ENCODE measurements at places on chromosomes 5 and 9. TPM values are rescaled to one million over a fixed set of nuclear protein-coding genes. Genes with fewer than 3 reads are reported as not detected.
A peak's percentile ranks its signal among the peaks of the same experiment; 100 is the strongest.

DNA sequence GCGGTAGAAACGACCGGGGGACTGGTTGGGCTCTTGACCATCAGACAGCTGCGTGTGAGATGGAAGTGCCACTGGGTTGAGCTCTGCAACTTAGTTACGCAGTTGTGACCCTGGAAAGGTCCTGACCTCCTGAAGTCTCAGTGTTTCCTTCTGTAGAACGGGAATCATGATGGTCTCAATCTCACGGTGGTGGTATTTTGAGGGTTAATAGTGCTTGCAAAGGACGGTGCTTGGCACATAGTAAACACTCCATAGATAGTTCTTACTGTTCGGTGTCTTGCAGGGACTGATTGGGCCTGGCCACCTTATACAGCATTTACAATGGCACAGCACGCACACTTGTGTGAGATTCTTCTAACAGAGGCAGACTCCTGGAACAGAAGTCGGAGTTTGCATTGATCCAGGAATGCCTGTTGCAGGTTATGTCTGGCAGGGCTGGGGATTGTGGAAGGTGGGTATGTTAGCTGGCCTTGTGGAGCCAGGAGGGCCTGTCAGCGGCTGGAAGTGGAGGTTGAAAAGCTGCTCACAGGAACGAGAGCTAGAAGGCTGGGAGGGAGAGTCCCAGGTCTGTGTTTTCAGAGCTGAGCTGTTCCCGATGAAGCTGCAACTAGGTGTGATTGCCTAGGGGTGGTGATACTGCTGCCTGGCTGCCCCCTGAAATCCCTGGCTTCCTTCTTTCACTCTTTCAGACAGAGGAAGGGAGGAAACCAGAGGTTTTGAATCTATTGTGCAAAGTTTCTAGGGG lies 962 bp upstream of the TXN start:
- DNase-seq = peak; percentile 50

DNA sequence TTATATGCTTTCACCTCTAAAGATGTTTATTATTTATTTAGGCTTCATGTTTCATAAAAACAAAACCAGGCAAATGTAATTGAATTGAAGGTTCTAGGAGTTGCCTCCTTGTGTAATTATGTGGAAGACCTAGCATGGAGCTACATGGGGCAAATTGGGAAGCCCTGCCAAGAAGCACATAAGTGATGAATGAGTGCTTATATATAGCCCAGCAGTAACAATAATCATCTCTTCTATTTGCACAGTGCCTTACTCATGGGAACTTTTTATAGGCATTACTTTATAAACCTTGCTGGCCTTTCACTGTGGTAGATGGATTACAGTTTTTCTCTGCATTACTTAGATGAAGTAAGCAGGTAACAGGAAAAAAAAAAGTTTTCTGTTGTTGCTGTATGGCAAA lies 40.0 kb upstream of the GRAMD2B start:
- no peak for DNase-seq

DNA sequence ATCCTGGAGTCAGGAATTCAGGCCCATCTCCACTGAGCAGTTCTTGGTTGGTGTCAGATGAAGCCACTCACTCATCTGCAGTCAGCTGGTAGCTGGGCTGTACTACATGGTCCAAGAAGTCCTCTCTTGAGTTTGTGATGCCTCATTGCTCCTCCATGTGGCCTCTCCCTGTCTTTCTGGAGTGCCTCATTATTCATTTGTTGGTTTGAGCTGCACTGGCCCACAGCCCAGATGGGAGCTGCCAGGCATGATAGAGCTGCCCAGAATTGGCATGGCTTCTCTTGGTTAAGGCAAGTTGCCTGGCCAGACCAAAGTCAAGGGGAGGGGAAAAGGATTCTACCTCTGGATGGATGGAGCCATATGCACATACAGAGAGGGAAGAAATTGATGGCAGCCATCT lies 8.0 kb downstream of the PTCD2 start:
- no peak for DNase-seq

DNA sequence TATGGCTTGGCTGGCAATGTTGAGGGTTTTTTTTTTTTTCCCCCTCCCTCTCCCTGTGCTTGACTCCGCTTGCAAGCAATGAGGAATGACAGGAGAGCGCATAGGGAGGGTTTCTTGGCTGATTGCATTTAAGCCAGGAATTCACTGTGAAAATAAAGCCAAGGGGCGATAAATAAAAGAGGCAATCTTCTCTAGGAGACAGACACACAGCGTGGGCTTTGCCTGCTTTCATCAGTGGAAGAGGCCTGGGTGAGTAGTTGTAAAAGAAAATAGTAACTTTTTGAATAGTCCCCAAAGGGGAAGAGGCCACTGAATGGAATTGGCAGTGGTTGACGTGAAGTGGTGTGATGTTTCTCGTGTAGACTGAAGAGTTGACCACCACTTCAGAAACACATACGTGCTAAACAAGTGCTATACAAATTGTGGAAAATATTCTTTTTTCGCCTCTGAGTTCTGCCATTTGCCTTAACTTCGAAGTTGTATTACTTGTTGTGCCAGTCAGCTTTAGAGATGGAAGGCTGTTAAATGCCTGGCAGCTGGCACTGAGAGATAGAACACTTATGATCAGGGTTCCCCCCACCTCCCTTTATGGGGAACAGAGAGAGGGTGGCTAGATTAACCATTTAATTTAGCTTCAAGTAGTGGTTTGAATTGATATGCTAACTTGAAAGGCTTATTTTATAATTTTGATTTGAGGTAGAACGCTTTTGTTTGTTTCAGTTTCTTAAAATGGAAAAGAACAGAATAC lies 3.0 kb downstream of the ZSWIM6 start:
- peak; percentile 76 for DNase-seq

DNA sequence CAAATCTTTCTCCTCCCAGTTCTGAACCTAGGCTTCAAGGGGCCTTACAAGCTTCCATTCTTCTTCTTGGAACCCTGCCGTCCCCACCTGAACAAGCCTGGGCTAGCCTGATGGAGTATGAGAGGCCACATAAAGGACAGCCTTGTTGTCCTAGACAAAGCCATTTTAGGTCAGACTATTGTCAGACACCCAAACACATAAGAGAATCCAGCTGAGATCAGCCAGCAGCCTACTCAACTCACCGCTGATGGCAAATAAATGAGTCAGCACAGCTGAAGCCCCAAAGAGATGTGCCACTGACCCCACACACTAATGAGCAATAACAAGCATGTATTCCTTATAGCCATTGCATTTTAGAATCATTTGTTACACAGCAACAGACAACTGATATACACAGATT lies 33.8 kb downstream of the SVEP1 start:
- DNase-seq = peak; percentile 2

- no peak for DNase-seq
These were observed 5.5 kb downstream of the TSTD2 start for GRCh38 chr9:97627624-97628023.

DNA sequence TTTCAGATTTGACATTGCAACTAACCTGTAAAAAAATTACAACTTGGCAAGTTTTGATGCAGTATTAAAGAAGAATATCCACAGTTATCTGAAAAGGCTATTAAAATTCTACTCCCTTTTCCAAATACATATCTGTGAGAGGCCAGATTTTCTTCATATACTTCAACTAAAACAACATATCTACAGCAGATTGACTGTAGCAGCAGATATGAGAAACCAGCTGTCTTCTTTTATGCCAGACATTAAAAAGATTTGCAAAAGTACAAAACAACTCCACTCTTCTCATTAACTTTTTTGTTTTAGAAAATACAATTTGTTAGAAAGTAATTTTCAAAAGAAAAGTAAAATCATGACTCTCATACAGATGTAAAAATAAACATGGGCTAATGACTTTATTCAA lies 281.1 kb upstream of the PCSK5 start:
- DNase-seq = no peak

GRCh38 chr5:110965773-110966581 lies 105.5 kb upstream of the TSLP start:
- DNase-seq = no peak

- no peak for DNase-seq
These were observed 29.5 kb downstream of the PLEKHG4B start for GRCh38 chr5:121432-121831.

DNA sequence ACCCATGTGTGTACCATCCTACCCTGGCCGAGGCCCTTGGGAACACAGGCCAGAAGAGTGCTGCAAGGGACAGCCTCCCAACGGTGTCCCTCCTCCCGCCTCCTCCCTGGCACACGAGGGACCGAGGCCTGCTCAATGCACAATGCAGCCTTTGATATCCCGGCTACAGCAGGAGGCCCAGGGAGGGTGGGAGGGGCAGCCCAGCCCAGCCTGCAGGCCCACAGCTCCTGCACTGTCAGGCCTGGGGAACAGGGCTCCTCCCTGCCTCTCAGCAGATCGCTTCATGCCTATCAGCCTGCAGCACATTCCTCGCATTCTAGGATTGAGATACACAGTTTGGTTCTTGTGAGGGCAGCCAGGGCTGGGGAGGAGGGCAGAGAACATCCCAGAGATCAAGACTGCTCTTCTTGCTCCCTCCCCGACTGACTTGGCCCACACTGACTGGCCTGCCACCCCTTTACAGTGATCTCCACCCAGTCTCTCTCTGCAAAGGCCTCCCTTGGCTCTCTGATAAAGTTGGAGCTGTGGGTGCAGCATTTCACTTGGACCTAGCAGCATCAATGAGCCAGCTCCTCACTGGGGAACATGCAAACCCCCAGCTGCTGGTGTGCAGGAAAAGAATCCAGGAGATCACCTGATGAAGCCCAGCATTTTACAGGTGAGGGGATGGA lies at the start of gene SH3TC2:
SH3TC2 (minus strand) TSS at position 46 of the 671 bp plus-strand sequence; CDS start at position 6, 40 bp downstream.
- peak; percentile 83 for DNase-seq

- peak; percentile 73 for DNase-seq
These were observed 6.8 kb upstream of the TCOF1 start for GRCh38 chr5:150350524-150351344.

GRCh38 chr5:149832636-149833035 lies 102.5 kb downstream of the PPARGC1B start:
- no peak for DNase-seq

GRCh38 chr5:9894571-9895301 lies 264.6 kb upstream of the TAS2R1 start:
- DNase-seq = no peak

- no peak for DNase-seq
These were observed 425.5 kb upstream of the DAB2 start for GRCh38 chr5:39850291-39850690.

DNA sequence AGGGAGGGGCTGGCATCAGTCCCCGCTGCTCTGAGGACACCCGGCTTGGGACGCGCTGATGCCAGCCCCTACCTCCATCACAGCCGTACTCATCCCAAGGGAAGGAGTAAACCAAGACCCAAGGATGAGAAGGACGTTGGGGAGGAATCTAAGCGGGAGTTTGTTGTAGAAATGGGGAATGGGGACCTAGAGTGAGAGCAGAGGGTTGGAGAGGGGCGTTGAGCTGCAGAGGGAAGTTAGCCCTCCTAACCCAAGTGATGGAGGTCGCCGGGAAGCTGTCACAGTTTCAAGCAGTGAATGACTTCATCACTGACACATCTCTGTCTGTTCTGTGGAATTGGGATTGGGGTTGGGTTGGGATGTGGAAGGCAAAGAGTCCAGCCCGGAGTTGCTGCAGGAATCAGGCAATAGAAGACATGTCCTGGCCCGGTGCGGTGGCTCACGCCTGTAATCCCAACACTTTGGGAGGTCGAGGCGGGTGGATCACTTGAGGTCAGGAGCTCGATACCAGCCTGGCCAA lies 759 bp upstream of the SUSD1 start:
- peak; percentile 32 for DNase-seq

- DNase-seq = no peak
These were observed 15.5 kb upstream of the LRRTM2 start for GRCh38 chr5:138890644-138891043.

GRCh38 chr9:101132801-101133200 lies 104.3 kb downstream of the PLPPR1 start:
- DNase-seq = no peak

GRCh38 chr5:156036640-156037039 lies 290.3 kb upstream of the SGCD start:
- no peak for DNase-seq

DNA sequence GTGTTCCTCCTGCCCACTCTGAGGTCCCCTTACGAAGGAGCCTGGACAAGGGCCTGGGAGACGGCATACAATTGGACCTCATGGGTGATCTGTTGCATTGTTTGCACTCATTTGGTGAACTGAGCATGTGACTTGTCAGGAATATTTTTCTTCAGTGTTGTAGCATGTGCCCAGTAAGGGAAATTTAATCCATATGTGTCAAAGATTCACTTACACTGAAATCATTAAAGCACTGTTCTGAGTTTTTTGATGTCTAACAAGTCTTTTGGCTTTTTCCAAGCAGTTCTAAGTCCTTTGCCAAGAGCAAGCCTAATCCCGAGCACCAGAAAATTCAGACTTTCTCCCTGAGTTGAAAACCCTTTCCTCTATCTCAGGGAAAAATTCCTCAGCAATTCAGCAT lies 61.6 kb upstream of the RPS23 start:
- DNase-seq = no peak

DNA sequence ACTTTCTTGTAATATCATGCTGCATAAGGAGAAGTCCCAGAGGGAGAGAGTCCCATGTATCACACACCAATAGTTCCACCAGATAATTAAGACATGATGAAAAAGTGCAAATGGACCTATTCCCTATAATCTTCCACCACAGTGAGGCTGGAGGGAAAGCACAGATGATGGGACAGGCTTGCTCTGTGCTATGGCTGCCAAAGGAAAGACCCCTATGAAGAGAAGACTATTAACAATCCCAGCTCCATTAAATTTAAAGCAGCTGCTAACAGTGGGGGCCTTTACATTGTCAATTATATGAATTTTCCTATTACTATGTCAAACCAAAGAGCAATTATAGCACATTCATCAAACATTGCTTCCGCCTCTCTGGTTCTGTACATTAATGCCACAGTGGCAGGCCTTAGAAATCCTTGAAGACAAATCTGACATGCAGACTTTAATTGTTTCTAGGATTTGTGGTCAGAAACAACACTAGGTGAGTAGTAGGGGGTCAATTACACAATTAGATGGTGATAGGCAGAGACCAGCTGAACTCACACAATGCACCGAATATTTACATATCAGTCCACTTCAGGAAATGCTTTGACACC lies 551.3 kb downstream of the TLE1 start:
- peak; percentile 28 for DNase-seq

GRCh38 chr5:156680831-156681230 lies 169.3 kb upstream of the PPP1R2B start:
- no peak for DNase-seq

- no peak for DNase-seq
These were observed 93.4 kb upstream of the ITGA2 start for GRCh38 chr5:52895572-52896413.

- DNase-seq = no peak
These were observed 551.9 kb downstream of the BNC2 start for GRCh38 chr9:16318516-16319060.

GRCh38 chr5:33688066-33688465 lies 203.7 kb downstream of the ADAMTS12 start:
- DNase-seq = no peak

- DNase-seq = no peak
These were observed 1.8 kb downstream of the TMOD1 start for GRCh38 chr9:97502984-97503861.

The ADAMTS16 gene
- total RNA-seq = 3.9 TPM

The SREK1 gene
- total RNA-seq = 80.5 TPM

The CCDC180 gene
- total RNA-seq = 6.3 TPM

The FAM153A gene
- not detected for total RNA-seq

The MYMK gene
- not detected for total RNA-seq

The TAF11L5 gene
- not detected for total RNA-seq

The SLC4A9 gene
- total RNA-seq = not detected

The TSLP gene
- total RNA-seq = not detected

Measured in neural progenitor cell (in vitro differentiated cells).